ENCODE measurements at places on chromosomes 13 and 19.

- DNase-seq, result no peak
Measured at GRCh38 chr13:110618780-110619179, 3.4 kb downstream of the NAXD start.

DNA sequence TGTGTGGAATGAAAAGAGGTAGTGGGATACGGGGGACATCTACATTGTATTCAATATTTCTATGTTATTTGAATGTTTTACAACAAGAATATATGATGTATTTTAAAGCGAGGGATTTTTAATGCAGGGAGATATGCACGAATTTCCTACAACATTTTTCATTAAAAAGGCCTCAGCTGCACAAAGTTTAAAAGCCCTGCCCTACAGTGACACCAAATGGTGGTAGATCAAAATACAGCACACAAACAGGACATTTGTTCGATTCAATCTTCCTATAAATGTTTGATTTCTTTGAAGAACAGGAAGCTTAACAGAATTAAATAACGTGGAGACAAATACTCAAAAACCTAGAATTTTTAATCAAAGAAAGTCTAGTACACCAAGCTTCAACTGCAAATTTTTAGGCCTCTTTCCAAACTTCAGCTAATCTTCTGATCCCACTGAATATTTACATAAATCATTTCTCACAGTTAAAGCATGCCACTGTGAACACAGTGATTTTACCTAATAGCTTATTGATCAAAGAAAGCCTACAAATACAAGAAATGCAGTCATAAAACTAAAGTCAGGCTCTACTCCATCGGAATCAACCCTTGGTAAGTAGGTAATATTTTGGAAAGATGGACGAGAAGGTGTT lies 257.2 kb downstream of the DIAPH3 start:
- DNase-seq, result no peak

- no peak for DNase-seq
Measured at GRCh38 chr19:49210108-49210900, 52.7 kb downstream of the TRPM4 start.

DNA sequence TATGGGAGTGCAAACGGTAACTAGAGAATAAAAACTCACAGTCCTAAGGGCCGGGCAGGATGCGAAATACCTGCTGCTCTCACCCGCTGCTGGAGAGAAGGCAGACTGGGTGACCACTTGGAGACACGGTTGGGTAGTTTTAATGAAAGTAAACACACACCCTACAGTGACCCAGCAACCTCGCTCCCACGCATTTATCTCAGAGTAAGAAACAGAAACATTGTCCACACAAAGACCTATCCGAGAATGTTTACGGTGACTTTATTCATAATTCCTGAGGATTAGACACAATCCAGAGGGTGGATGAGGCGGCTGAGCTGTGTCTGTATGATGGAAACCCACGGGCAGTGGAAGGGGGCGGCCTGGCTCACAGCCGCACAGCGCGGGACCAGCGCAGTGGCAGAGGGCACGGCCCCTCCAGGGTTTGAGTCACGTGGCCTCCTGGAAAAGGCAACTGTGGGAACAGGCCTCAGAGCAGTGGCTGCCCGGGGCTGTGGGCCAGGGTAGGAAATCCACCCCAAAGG lies 73.5 kb upstream of the C13orf46 start:
- DNase-seq, result no peak

DNA sequence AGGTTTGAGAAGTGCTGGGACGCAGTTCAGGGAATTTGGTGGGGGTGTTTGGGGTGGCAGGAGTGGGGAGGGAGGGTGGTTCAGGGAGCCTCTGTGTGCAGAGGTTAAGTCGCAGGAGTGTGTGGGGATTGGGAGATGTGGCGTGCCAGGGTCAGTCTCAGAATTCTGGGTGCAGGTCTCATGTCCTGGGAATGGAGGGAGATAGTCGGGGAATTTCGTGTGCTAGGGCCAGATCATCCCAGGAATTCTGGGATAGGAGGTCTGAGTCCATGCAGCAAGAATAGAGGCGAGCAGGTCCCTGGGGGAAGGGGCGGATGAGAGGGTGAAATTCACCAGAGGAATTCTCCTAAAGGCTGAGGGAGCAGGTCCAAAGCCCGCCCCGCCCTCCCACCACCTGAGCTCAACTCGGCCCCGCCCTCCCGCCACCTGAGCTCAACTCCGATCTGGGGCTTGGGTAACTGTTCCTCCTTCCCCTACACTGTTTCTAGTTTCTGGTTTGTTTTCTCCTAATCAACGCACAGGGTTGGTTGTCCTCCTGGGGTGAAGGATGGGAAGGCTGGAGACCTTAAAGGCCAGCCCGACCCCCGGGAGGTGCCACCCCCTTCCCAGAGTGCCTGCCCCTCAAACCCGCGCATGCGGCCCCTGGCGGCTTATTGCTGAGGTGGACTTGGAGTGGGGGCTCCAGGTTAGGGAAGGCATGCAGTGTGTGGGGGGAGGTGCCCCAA lies 15.2 kb downstream of the KCNC3 start:
- DNase-seq, result no peak

DNA sequence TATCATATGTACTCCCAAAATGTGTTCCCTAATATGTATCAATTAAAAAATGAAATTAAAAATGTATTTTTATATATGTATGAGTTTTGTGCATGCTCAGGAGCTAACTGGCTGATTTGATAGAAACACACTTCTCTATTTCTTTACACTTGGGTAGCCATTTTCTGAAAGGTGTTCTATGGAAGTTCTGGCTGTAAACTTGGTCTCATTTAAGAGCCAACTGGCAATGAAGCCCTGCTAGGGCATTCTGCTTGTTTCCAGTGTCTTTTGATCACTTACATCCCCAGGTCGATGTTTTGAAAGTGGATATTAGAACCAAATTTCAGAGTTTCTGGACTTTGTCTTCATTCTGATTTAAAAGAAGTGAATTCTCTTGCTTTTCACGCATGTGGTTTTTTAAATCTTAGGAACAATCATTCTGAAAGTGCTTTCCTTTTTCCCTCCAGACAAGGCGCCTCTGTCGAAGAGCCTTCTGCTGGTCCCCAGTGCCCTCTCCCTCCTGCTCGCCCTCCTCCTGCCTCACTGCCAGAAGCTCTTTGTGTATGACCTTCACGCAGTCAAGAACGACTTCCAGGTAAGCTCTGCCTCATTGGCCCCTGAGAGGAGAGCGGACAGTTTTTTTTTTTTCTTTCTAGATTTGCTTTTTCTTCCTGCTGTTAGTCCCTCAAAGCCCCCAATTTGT lies 20.1 kb downstream of the GPR18 start:
- DNase-seq, result no peak
